Foreskin keratinocyte (primary cell): ENCODE measurements at places on chromosomes 2 and 18. TPM values are rescaled to one million over a fixed set of nuclear protein-coding genes. Genes with fewer than 3 reads are reported as not detected.

The TMEM198 gene
- 1.0 and 1.2 TPM in 2 replicates for total RNA-seq

The DSC2 gene
- total RNA-seq, result 31.4 and 31.5 TPM in 2 replicates

The NTSR2 gene
- not detected in 2 replicates for total RNA-seq

The ASB18 gene
- total RNA-seq, result not detected in 2 replicates

The CAPN14 gene
- total RNA-seq, result 0.31 and 0.35 TPM in 2 replicates

The ALKAL2 gene
- total RNA-seq, result not detected in 2 replicates

The SLC19A3 gene
- total RNA-seq, result 0.14 and 0.21 TPM in 2 replicates

The HSBP1L1 gene
- 23.9 and 26.1 TPM in 2 replicates for total RNA-seq
